NCI-H82 (cell line): ENCODE measurements at places on chromosomes 7 and 10.
A peak's percentile ranks its signal among the peaks of the same experiment; 100 is the strongest.

DNA sequence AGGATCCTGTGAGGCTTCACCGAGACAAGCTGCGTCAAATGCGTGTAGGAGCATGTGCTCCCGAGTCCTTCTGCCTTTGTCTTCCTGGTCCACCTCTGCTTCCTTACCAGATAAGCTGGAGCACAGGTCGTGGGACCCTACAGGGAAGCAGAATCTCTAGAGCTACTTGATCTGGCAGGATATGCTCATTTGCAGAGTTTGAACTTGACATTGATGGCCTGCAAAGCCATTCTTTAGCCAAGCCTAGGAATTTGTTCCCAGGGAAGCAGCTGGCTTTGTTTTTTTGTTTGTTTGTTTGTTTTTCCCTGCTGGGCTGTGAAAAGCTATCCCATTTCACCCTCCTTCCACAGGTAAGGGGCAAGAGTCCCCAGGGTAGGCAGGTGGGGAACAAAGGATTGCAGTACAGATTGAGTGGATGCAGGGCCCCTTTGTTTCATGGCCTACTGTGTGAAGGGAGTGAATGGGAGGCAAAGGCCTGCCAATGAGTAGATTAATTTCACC lies 200.0 kb upstream of the BMPER start:
- DNase-seq, result no peak

DNA sequence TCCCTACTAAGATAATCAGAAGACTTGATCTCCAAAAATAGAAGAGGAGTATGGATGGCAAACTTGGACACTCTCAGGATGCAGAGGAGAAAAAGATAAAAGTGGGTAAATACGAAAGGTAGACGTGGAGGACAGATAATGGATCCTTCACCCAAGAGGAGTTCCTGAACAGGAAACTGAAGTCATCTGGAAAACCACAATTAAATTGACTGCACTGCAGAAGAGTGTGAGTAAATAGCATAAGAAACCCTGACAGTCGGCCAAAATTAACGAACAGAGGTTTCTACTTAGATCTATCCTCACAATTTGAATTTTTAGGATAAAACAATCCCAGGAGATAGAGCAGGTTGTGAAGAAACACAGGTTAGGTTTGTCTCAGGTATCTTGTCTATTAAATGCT lies 70.5 kb downstream of the SDK1 start:
- DNase-seq, result no peak

DNA sequence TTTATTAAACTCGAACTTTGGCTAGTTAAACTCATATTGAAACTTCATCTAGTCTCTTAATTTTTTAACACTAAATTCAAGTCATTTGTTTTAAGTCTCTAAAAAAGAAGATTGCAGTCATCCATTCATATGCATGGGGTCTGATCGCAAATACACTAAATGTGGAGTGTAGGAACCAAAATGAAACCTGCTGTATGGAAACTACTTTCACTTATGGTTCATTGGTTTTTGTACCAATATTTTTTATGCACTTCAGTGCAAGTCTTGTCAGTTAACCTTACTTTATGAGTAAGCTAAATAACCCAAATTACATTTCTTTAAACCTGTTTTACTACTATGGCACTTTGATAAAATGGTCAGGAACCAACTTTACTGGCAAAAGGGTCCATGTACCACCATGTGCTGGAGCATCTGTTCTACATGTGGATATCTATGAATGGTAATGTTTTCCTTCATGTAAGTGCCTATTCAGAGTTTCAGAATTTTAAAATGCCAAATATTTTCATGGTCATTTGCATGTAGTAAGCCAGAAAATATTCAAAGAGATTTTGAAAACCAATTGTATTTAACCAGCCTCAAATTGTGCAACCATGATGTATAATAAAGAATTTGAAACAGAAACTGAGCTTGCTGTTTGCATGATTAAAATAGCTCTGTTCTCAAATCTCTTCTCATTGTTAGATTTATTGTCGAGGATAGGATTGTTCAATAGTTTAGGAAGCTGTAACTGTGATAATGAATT lies 7.6 kb upstream of the SUPV3L1 start:
- no peak for DNase-seq

- no peak for DNase-seq
These were observed 2.8 kb upstream of the OR6V1 start for GRCh38 chr7:143049362-143049761.

DNA sequence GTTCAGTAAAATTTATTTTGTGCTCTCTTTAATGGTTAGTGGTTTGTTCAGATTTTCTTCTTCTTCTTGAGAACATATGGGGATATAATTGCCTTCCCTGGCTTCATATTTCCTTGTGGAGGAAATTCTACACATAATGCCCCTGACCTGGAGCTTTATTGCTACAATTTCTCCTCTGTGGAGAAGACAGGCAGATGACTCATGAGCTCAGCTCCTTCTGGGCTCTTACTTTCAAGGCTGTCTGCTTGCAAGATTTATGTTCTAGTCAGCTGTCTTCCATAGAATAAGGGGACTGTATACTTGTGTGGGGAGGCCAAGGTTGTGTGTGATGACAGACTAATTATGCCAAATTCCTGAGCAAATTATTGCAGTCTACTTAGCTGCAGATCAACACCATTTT lies 1.6 kb downstream of the LRRD1 start:
- peak; percentile 10 for DNase-seq

GRCh38 chr10:71076473-71077142 lies 135.8 kb upstream of the UNC5B start:
- DNase-seq, result peak; percentile 88

DNA sequence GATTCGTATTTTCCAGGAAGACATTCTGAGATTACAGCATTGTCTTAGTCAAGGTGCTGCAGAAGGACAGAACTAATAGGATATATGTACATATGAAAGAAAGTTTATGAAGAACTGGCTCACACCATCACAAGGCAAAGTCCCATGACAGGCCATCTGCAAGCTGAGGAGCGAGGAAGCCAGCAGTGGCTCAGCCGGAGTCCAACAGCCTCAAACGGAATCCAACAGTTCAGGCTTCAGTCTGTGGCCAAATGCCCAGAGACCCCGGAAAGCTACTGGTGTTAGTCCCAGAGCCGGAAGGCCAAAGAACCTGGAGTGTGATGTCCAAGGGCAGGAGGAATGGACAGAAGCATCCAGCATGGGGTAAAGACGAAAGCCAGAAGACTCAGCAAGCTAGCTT lies 4.4 kb upstream of the ZFAND2A start:
- DNase-seq, result no peak

DNA sequence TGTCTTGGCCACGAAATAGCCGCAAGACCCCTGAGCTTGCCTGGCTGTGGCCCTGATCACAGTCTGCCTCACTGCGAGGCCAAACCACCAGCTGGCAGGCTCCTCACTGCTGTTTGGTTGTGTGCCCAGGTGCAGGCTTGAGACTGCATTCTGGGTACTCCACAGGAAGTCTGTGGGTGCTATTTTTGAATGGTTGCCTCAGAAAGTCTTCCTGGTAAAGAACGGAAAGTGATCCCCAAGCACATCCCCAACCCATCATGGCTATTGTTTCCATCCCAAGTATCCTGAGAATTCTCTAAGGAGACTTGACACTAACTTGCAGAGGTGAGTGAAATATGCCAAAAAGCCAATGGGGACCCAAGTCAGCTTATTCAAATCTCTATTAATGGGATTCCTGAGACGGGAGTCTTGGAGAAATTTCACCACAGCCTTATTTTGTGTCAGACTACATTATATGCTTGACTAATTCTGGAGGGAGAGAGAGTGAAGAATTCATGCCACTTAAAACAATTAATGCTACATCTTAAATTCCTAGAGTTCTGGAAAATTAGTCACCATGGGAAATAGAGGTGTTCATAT lies 170.9 kb downstream of the RAMP3 start:
- DNase-seq, result no peak

DNA sequence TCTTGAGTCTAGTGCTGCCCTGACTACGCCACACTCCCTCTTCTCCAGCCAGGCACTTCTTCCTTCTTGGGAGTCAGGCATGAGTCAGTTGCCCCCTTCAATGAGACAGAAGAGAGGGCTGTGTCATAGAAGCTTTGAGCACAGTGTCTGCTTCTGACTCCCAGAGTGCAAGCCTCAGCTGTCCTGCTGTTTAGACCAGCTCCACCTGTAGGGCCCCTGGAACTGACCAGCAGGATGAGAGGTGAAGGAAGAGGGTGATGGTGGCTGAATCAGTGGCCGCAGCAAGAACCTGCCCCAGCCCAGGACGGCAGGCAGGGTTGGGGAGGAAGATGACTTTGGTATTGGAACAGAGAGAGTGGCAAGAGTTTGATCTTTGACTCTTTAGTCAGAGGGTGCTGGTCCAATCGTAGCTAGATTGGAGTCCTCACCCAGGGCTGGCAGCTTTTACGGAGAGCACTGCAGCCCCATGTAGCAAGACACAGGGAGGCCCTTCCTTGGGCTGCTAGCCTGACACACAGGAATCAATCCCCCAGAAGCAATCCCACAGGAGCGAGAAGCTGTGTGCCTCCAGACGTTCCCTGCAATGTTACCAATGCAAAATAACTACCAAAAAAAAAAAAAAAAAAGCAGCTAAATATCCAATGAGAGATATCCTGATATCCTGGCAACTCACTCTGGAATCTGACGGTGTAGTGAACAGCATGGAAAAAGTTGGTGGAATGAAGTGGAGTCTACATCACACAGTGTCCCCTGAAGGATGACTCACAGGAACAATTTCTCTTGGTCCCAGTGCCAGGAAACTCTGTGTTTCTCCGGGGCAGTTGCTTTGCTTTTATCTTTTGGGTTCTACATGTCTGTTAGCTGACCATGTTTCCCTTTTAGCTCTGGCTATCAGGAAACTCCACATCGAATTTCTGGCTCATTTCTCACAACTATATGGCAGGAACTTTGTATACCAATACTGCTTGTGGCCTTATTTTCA lies 6.9 kb downstream of the C10orf62 start:
- no peak for DNase-seq

DNA sequence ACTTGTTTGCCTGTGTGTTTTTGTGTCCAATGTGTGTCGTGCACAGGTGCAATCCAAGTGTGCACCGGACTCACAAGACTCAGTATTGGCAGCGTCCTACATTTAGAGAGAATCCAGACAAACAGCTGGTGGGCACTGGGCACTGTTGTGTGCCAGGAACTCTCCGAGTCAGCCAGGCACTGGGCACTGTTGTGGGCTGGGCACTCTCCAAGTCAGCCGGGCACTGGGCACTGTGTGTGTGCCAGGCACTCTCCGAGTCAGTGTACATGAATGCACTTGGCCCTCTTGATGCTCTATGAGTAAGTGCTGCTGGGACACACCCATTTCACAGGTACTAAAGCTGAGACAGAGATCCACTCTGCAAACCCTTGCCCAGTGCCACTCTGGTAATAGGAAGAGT lies 303.5 kb downstream of the PTPRN2 start:
- DNase-seq, result no peak

DNA sequence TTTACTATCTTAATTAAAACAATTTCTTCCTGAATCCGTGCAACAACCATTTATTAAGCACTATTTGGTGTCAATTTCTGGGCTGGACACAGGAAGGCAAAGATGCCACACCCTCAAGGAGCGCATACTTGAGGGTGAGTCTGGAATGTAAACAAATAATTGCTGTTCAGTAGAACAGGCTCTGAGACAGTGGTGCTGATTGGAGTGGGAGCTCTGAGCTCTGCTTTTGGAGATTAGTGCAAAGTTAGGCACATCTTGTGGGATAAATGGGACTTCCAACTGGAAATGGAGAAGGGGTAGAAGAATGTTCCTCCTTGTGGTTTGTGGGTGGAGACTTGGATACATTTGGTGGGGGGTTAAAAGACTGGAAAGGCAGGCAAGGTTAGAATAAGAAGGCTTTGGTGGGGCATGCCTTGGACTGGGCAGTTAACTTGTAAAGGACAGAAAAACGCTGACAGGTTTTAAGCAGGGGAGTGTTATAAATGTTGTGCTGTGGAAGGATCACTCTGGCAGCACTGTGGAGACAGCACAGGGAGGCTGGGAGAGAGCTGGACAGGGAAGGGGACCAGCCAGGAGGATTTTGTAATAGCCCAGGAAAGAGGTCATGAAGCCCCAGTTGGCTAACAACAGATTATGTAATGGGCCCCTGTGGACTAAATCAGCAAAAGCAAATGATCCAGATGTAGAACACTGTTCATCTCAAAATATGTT lies 80.7 kb downstream of the ZNF365 start:
- DNase-seq, result no peak

GRCh38 chr10:21318540-21319167 lies 206.8 kb downstream of the SKIDA1 start:
- peak; percentile 58 for DNase-seq

DNA sequence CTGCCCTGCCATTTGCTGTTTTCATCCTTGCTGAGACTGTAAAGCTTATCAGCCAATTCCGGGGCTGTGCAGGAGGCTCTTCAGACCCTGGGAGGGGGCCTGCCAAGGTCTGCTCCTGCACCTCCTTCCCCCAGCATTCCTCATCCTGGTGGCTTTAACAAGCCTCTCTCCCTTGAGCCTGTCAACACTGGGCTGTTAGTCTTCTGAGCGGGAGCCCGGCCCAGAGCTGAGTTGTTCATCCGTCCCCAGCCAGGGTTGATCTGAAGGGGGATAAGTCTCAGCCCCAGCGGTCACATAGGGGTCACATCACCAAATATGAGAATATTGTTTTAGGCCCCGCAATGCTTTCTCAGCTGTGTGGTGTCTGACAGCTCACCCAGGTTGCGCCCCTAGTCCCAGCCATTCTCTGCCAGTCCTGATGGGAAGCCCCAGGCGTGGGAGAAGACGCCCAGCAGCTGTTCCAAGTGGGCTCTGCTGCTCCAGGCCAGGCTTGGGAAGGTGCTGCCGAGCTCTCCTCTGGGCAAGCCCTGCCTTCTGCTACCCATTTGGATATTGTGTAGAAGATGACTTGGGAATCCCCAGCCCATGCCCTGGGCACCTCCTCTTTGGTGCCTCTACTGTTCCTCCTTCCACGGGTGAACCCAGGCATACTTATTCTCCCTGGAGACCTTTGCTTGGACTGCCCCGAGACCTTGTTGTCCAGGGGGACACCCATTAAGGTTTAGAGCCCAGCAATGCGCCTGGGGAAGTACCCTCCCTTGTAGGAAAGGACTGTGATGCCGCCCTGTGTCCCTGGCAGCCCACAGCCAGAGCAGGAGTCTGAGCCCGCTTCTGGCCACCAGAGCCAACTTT lies 23.5 kb upstream of the TRIM8 start:
- DNase-seq, result no peak

- no peak for DNase-seq
These were observed 15.1 kb downstream of the GATA3 start for GRCh38 chr10:8069627-8070026.

- DNase-seq, result no peak
These were observed 2.0 kb downstream of the THSD7A start for GRCh38 chr7:11829954-11830353.

DNA sequence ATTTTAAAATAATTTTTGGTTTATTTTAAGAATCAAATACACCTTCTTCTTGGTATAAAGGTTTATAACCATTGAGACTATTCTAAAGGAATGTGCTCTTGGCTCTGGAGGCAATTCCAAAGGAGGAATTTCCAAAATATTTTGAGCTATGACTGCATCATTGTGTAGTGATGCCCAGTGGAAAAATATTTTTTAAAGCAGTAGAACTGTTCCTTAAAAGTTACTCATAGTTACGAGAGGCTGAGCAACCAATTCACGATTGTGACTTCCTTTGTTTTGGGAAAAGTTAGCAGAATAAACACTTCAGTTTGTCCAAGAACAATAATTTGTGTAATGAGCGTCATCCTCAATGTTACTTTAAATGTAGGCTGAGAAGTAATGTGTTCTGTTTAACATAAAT lies 233.6 kb downstream of the BAMBI start:
- DNase-seq, result no peak
